HFFc6 (cell line): ENCODE measurements at places on chromosomes 6 and 20. TPM values are rescaled to one million over a fixed set of nuclear protein-coding genes. Genes with fewer than 3 reads are reported as not detected.

The ULBP3 gene
- total RNA-seq, result 11.4 to 15.8 TPM (median 12.8 TPM) in 3 replicates

The SLC24A3 gene
- not detected in 2 replicates for total RNA-seq

The GRM4 gene
- total RNA-seq, result 0.07 TPM in 1 of 3 replicates, not detected in the others

The HCK gene
- not detected in 3 replicates for total RNA-seq

The OR2J3 gene
- not detected in 3 replicates for total RNA-seq

The PRRT1 gene
- total RNA-seq, result 4.5 and 4.7 TPM in 2 replicates

The TMEM74B gene
- total RNA-seq, result not detected in 3 replicates

The PPIL6 gene
- total RNA-seq, result 0.39 TPM in 1 of 2 replicates, not detected in the other

The MBOAT1 gene
- total RNA-seq, result 5.1 to 7.7 TPM (median 6.0 TPM) in 3 replicates

The GCNT2 gene
- 0.24 to 5.7 TPM (median 0.26 TPM) in 3 replicates for total RNA-seq

The NFATC2 gene
- total RNA-seq, result 0.50 to 1.1 TPM (median 0.79 TPM) in 3 replicates

The PRL gene
- total RNA-seq, result not detected in 3 replicates

The OOEP gene
- total RNA-seq, result not detected in 3 replicates

The SLC44A4 gene
- total RNA-seq, result 0.10 TPM in 1 of 3 replicates, not detected in the others

The GTF2H4 gene
- 25.4 to 27.0 TPM (median 26.6 TPM) in 3 replicates for total RNA-seq

The CALHM5 gene
- total RNA-seq, result 1.7 and 4.1 TPM in 2 replicates

The VSTM2L gene
- 0.44 to 0.67 TPM in 2 of 3 replicates, not detected in the other for total RNA-seq

The FOXS1 gene
- not detected in 3 replicates for total RNA-seq

The MYL9 gene
- 1,161 to 1,631 TPM (median 1,206 TPM) in 3 replicates for total RNA-seq

The CNBD2 gene
- total RNA-seq, result 2.0 and 2.5 TPM in 2 replicates

The DEFB132 gene
- not detected in 3 replicates for total RNA-seq

The CENPQ gene
- total RNA-seq, result 7.2 to 12.8 TPM (median 10.6 TPM) in 3 replicates

The ABHD16B gene
- total RNA-seq, result not detected in 3 replicates

The NKAIN4 gene
- not detected in 3 replicates for total RNA-seq

The VGLL2 gene
- total RNA-seq, result not detected in 2 replicates

The BRD2 gene
- 152 to 160 TPM (median 152 TPM) in 3 replicates for total RNA-seq

The CD83 gene
- 0.79 to 1.8 TPM (median 1.8 TPM) in 3 replicates for total RNA-seq

The KIF25 gene
- total RNA-seq, result not detected in 2 replicates

The CLIC5 gene
- total RNA-seq, result not detected in 3 replicates

The SLC17A1 gene
- total RNA-seq, result not detected in 3 replicates

The SYNE1 gene
- 57.2 to 62.8 TPM (median 61.4 TPM) in 3 replicates for total RNA-seq

The KCNS1 gene
- 0.58 to 0.95 TPM (median 0.60 TPM) in 3 replicates for total RNA-seq

The OR2B6 gene
- total RNA-seq, result not detected in 3 replicates

The ZSCAN16 gene
- total RNA-seq, result 0.84 to 1.1 TPM (median 1.1 TPM) in 3 replicates

The OPRL1 gene
- total RNA-seq, result 0.27 to 1.4 TPM (median 0.80 TPM) in 3 replicates

The SLC32A1 gene
- not detected in 3 replicates for total RNA-seq

The ANGPT4 gene
- not detected in 3 replicates for total RNA-seq

The PSMA7 gene
- total RNA-seq, result 296 to 372 TPM (median 364 TPM) in 3 replicates

The TPMT gene
- 15.5 to 20.3 TPM (median 17.9 TPM) in 3 replicates for total RNA-seq

The LIN28B gene
- total RNA-seq, result not detected in 3 replicates

The CARMIL1 gene
- 12.2 to 14.2 TPM (median 13.1 TPM) in 3 replicates for total RNA-seq

The BMP6 gene
- total RNA-seq, result 0.10 to 0.27 TPM (median 0.23 TPM) in 3 replicates

The RIPOR3 gene
- total RNA-seq, result 0.12 to 0.25 TPM (median 0.13 TPM) in 3 replicates

The TSPYL1 gene
- total RNA-seq, result 107 to 124 TPM (median 108 TPM) in 3 replicates

The GNAS-AS1 gene
- 1.00 to 1.4 TPM (median 1.0 TPM) in 3 replicates for total RNA-seq
